ENCODE measurements at places on chromosomes 3 and 15.

DNA sequence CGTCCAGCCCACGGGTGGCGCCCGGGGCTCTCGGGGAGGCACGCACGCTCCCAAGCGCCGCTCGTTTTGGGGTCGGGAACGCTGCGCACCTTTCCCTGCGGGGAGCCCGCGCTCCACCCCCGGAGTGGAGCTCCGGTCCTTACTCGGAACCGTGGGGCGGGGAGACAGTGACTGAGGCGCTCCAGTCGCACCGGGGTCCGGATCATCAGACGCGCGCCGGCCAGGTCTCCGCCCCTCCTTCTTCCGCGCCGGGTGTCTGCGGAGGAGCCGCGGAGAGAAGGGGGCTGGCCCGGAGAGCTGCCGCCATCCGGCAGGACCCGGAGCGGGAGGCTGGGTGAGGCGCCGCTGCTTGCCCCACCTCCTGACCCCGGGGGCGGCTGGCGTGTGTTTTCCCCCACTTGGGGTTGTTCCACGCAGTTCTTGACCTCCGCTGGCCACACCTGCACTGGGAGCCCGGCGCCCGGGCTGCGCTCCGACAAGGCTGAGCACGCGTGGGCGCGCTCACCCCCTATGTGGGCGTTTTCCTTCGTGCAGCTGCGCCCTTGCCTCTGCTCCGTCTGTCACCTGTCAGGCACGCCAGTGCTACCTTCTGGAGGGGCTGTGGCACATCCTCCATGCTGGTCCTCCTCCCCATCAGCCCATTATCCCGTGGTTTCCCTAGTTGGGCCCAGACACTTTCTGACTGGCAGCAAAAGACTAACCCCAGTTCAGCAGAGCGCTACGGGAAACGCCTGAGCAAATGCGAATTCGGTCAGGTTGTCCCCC, at the start of gene MCF2L2:
Gene MCF2L2, minus strand, starts transcription at position 173 of the 765 bp plus-strand sequence. CDS start 642 bp downstream, outside the sequence.
- peak; percentile 88 for DNase-seq

GRCh38 chr3:112605285-112605684, 35.7 kb downstream of the CCDC80 start:
- peak; percentile 14 for DNase-seq

DNA sequence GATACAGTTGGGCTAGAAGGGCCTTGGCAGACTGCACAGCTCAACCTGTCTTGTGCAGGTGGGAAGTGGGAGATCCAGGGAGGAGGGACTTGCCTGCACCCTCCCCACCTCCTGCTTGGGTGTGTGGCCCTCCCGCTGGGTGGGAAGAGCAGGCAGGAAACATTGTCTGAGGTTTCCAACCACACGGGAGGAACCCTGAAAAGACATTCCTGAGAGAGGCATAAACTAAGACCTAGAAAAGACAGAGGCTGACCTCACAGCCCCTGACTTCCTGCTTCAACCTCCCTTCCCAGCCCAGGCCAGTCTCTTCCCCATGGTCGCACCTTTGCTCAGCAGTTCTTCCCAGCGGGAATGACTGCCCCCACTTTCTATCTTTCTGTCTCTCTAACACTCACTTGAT, 46.3 kb upstream of the INSYN1 start:
- no peak for DNase-seq

DNA sequence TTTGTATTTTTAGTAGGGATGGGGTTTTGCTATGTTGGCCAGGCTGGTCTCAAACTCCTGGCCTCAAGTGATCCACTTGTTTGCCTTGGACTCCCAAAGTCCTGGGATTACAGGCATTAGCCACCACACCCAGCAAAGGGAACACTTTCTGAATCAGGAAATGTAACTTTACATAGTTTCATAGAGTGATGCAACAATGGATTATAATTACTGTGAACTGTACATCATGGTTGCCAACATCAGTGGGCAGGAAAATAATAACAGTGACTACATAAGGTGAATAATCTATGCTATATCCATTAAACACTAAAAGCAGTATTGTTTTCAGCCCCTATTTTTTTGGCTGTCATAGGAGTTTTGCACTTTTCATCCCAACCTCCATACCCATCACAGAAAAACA, 5.0 kb upstream of the KPNA1 start:
- no peak for DNase-seq

GRCh38 chr3:115139072-115139471, 8.0 kb downstream of the ZBTB20 start:
- DNase-seq = no peak

GRCh38 chr3:176840641-176841286, 356.5 kb downstream of the TBL1XR1 start:
- DNase-seq = no peak

- no peak for DNase-seq
Observed at GRCh38 chr15:68732451-68732850, 88.2 kb downstream of the ANP32A start.

- no peak for DNase-seq
Observed at GRCh38 chr3:195286115-195286872, 15.3 kb upstream of the XXYLT1 start.

DNA sequence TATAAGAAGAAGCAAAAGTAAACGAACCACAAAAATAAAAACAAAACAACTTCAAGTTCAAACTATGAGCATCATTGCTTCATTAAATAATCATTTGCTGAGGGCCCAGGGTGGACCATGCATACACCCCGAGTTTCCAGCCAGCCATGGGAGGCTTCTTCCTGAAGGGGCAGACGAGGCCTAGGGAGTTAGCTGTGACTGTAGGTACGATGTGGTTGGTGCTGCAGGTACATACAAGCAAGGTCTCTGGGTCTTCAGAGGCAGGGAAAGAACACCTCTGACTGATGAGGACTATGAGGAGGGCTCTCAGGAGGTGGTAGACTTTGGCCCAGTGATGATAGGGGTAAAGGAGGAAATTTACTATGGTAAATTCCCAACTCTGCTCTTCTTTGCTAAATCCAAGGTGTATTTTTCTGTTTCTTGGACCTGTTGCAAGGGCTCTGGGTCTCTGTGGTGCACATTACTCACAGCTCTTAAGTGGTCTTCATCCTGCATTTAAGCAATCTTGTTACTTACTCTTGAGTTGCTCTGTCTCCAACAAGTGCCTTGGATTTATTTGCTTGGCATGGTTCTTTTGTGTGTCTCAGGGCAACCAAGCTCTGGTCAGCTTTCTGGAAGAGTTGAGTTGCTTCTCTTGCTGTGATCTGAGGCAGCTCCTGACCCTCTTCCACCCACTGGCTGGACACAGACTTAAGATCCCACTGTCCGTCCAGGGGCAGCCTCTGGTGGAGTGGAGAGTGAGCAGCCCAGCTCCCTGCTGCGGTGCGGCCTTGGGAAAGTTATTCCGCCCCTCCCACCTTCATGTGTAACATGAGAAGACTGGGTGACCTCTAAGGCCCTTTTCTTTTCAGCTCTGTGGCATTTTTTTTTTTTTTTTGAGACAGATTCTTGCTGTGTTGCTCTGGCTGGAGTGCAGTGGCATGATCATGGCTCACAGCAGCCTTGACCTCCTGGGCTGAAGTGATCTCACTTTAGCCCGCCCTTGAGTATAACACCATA, 56.1 kb upstream of the KIF23 start:
- no peak for DNase-seq

DNA sequence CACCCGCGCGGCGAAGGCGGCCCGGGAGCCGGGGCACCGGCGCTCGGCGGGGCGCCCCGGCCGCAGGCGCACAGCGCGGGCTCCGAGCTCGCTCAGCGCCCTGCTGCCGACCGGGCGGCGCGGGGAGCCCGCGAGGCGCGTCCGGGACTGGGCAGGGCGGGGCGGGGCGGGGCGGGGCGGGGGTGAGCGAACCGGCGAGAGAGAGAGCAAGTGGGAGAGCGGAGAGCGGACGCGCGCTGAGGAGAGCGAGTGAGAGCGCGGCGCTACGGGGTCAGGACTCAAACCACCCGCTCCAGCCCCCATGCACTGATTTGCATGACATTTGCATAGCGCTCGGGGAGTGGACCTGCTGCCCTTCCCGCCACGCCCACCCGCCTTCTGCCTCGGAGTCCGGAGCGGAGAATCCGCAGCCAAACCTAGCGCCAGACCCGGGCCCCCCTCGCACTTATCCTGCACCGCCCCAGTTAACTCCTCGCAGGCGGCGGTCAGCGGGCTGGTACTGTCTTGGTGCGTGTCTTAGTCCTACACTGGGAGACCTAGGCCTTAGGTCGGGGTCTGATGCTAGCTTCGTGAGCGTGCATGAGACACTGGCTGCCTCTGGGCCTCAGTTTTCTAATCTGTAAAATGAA, at the start of gene MYLK:
Gene MYLK, minus strand, starts transcription at position 130 of the 629 bp plus-strand sequence. CDS start 90,491 bp downstream, outside the sequence.
- DNase-seq = peak; percentile 75

DNA sequence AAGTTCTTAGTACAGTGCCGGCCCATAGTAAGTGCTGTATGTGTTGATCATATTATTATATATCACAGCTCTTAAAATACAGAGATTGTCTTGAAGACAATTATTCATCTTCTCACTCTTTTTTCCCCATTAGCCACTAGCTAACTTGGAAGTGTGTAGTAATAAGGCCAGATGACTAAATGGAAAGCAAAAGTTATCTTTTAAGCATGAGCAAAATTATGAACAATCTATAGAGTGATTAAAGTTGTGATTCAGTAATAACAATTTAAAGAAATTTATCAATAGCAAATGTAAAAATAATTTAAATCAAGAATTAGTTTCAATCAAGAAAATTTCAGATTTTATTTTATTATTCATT, 630.9 kb upstream of the TBL1XR1 start:
- no peak for DNase-seq

Data from NCI-H2081 (cell line).